ENCODE measurements at places on chromosomes 5 and 9. TPM values are rescaled to one million over a fixed set of nuclear protein-coding genes. Genes with fewer than 3 reads are reported as not detected.

Gene RABEPK
- 10.5 TPM for total RNA-seq

Gene ABO
- total RNA-seq: 16.3 TPM

Gene ZDHHC11B
- 14.5 TPM for total RNA-seq

Gene HCN1
- 0.12 TPM for total RNA-seq

Gene PDE6A
- total RNA-seq: not detected

Gene ESM1
- total RNA-seq: 0.40 TPM

All from mucosa of gallbladder (tissue), 1 donor.